ENCODE measurements at places on chromosomes 2 and 18.

- DNase-seq: no peak
Measured at GRCh38 chr2:45833301-45833967, 182.0 kb downstream of the PRKCE start.

- no peak for DNase-seq
Measured at GRCh38 chr2:202007983-202008354, 25.7 kb upstream of the FZD7 start.

- peak; percentile 33 for DNase-seq
Measured at GRCh38 chr2:210617732-210618330, 61.4 kb downstream of the CPS1 start.

GRCh38 chr18:37872562-37872961 is 307.0 kb upstream of the CELF4 start:
- no peak for DNase-seq

GRCh38 chr2:33516456-33516995 is 40.1 kb downstream of the RASGRP3 start:
- peak; percentile 25 for DNase-seq
